NCI-H510A treated with DMSO at 0.1 percent for 48 hours (cell line): ENCODE measurements at places on chromosomes 12 and 14.

- DNase-seq, result no peak
These were observed 230.7 kb upstream of the RTL1 start for GRCh38 chr14:101134161-101134631.

DNA sequence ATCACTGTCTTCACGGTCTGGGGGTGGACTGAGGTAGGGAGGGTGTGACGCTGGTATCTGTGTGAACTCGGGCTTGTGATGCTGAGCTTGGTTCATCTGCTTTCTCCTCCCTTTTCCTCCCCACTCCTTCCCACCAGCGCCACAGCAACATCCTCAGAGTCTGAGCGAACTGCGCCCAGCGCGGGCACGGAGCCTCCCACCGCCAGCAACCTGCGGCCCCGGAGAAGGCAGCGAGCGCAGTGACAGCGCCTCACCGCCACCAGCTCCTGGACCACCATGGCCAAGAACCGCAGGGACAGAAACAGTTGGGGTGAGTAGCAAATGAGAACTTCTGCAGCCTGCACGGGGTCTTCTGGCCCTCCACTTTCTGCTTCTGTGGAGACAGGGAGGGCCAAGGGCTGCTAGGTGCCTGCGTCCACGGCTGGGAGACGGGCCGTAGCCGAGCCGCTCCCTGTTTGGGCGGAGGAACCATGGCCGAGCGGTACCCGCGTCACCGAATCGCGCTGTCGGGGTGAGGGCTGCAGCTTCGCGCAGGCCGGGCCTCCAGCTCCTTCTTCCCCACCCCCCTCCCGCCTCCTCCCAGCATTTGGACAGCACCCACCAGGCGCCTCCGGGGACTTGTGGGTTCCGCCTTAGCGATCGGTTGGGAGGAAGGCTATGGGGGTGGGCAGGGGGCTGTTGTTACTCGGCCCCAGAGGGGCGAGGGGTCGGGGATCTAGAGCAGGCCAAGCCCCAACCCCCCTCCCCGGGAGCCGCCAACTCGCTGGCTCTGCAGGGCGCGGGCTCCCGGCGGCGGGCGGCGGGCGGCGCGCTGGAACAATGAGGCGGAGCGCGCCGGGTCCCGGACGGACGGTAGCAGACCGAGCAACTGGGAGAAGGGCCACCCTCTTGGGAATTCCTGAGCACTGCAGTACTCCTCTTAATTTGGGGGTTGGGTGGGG lies at the start of gene ATL1:
ATL1 (plus strand) TSS at position 156 of the 941 bp plus-strand sequence; CDS start at position 277, 121 bp downstream.
- peak; percentile 75 for DNase-seq

DNA sequence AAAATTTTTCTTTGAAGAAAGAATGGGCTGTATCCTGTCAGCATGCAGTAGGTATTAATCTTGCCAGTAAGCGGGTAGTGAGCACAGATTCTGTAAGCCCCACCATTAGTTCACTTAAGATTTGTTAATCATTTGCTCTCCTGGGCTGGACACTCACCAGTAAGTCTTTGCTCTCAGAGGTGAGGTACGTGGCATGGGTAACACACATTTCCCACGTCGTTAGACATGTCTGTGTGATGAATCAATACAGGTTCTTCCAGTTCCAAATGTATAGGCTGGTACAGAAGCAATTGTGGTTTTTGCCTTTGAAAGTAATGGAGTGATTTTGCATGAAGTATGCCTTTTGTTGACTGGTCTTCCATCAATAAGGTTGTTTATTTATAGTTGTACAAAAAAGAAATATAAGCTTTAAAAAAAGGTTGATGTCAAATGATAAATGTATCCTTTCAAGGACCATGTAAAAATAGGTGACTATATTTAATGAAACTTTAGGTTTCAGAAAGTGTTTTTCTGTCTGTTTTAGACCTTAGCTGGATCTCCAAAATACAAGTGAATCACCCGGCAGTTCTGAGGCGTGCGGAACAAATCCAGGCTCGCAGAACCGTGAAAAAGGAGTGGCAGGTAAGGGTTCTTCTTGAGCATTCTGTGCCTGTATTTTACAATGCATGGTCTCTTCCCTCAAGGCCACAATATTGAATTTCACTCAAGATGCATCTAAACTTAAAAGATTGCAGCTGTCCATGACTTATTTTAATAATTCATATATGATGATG lies 45.5 kb downstream of the DERA start:
- DNase-seq, result peak; percentile 15

DNA sequence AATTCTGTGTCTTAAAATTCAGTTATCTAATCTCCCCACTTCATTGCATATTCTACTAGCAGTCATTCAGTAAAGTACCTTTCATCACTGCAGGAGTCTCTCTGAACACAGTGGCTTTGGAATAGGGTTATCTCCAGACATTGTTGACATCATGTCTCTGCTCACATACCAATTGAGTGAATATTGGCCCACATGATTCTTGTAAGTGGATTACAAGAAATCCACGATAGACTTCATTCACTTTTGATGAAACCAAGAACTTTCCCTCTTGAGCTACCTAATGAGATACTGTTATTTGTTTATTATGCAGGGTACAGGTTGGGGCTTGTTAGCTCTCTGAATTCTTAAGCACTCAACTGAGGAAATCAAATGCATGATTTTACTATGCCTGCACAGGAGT lies 284.9 kb downstream of the RAD51B start:
- no peak for DNase-seq

DNA sequence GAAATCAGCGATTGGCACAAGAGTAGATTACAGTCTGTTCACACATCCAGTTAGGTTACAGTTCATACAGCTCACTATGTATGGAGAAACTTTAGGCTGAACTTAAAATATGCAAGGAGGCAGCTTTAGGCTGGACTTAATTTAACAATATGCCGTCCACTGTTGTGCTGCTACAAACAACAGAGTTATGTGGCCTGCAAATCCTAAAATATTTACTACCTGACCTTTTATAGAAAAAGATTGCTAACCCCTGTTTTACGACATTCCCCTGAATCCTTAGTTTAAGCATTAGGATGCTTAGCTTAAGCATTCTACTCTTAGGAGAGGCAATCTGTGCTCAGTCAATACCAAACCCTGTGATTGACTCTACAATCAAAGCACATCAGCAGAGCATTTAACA lies 50.9 kb downstream of the DAO start:
- no peak for DNase-seq

DNA sequence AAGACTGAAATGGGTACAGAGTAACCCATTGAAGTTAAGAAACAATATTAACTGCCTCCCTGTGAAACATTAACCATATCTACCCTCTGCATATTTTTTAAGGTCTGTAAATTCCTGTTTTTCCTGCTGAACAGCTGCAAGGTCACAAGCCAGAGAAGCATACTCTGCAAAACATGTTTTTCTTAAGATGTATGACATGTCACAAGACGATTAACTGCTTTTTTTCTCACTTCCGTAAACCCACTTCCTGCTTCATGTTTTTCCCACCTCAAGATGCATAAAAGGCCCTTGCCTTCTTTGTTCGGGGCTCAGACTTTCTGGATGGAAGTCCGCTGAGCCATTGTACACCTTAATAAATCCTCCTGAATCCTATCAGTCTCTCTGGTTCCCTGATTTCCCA lies 504.7 kb upstream of the MIS18BP1 start:
- DNase-seq, result no peak

GRCh38 chr12:40474630-40475029 lies 217.6 kb upstream of the CNTN1 start:
- DNase-seq, result no peak

DNA sequence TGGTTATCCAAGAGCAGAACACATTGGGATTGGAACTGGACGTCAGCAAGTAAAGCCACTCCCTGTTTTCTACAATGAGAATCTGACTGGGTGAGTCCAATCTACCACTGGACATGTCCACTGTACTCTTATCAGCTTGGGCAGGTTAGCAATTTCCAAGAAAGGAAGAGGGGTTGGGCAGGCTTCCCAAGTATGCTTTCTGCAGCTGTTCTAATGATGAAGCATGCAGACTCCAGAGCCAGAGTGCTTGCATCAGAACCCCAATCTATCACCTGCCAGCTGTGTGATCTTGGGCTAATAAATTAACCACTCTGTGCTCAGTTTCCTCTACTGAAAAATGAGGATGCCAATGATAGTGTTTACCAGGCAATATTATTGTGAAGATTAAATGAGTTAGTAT lies 92.0 kb downstream of the EMP1 start:
- no peak for DNase-seq

GRCh38 chr14:93708800-93709199 lies 79.5 kb downstream of the PRIMA1 start:
- DNase-seq, result no peak

GRCh38 chr12:120960657-120961056 lies 17.7 kb upstream of the HNF1A start:
- no peak for DNase-seq

- DNase-seq, result peak; percentile 92
These were observed 1.8 kb downstream of the TBC1D30 start for GRCh38 chr12:64826234-64826633.

DNA sequence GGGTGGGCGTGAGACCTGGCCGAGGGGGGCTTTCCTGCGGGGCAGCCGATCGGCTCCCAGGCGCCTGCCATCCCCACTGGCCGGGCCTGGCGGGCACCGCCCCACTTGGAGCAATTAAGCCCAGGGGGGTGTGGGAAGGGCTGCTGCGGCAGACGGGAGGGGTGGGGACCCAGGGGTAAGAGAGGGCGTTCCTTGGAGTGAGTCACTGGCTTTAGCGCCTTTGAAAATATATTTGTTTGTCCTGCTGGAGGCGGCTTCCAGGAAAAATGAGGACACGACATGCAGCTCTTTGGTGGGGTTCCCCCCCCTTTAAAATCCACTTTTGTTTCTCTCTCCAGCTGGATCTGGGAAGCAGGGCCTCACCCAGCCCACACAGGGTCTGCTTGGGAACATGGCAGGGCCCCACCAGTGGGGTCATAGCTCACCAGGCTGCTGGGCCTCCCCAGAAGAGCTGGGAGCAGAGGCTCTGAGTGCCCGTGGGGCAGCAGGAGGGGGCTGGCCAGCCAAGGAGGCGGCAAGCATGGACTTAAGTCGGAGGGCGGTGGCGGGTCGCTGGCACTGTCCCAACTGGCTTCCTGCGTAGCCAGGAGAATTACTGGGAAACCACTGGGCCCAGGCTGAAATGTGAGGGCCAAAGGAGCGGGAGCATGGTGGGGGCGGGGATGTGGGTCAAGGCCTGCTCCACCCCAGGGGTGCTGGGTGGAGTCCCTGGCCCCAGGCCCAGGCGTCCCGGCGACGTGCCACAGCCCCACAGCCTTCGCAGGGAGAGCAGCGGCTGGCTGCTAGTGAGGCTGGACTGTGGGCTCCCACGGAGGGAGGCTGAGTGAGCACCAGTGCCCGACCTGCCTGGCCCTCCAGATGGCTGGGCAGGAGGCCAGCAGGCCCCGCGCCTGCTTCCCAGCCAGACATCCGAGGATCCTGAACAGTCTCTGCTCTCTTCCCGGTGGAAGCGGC lies 128.0 kb downstream of the RFLNA start:
- peak; percentile 72 for DNase-seq

- DNase-seq, result no peak
These were observed 22.8 kb upstream of the LALBA start for GRCh38 chr12:48592591-48593086.

GRCh38 chr12:92457458-92458180 lies 245.2 kb upstream of the PLEKHG7 start:
- no peak for DNase-seq

DNA sequence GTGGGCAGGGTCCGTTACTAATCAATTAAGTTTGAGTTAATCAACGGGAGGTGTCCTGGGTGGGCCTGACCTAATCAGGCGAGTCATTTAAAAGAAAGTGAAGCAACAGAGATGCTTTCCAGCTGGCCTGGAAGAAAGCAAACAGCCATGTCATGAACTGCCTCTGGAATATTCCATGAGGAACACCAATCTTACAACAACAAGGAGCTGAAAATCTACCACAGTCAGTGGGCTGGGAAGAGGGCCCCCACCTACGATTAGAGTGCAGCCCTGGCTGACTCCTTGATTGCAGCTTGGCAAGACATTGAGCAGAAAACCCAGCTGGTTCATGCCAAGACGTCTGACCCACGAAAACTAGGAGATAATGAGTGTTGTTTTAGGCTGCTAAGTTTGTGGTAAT lies 56.2 kb downstream of the SSPN start:
- no peak for DNase-seq

DNA sequence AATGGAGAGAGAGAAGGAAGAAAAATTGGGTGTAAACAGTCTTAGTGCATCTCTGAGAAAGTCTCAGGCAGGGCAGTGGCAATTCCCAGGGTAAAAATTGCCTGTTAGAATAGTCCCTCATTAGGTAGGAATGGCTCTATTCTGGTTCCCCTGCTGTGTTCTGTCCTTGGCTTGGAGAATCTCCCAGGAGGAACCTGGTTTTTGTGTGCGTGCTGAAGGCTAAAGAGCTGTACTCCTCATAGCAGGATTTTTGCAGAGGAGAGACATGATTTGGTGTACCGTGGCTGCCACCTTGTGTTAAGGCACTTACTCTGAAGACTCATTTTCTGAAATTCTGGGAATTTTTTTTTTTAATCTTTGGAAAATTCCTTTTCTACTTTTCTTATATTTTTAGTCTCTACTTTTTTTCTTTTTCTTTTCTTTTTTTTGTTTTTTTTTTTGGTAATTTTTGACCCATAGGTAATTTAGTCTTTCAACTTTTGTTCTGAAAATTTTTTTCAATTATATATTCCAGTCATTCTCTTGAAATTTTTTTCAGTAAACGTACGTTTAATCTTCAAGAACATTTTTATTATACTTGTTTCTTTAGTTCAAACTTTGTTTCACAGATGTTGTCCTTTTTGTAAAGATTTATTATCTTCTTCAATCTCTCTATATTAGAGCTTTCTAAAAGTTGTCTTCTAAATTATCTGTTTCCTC lies 63.8 kb downstream of the FBXO33 start:
- peak; percentile 32 for DNase-seq

- DNase-seq, result no peak
These were observed 289.3 kb upstream of the AMIGO2 start for GRCh38 chr12:47369085-47369484.

GRCh38 chr12:39692258-39692853 lies 72.8 kb upstream of the ABCD2 start:
- no peak for DNase-seq

DNA sequence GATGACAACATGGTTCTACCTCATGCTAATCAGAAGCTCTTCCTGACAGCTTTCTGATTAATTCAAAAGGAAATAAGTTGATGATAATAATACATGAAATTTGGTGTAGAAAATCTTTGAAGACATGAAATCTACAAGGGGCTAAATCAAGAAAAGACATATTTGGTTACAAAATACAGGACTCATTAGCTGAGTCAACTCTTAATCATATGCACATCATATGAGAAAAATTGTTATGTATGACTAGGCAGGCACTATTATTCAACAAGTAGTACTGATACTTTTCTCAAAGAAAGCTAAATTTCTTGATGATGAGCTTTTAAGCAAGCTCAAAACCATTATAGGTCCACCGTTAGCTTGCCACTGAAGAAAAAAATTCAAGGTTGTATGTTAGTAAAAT lies 7.1 kb downstream of the ABCC9 start:
- no peak for DNase-seq

- no peak for DNase-seq
These were observed 124.6 kb upstream of the HIF1A start for GRCh38 chr14:61570549-61571290.
